ENCODE measurements at places on chromosomes 5 and 9.
A peak's percentile ranks its signal among the peaks of the same experiment; 100 is the strongest.

GRCh38 chr5:173825215-173825865 lies 62.8 kb upstream of the CPEB4 start:
- DNase-seq, result no peak

DNA sequence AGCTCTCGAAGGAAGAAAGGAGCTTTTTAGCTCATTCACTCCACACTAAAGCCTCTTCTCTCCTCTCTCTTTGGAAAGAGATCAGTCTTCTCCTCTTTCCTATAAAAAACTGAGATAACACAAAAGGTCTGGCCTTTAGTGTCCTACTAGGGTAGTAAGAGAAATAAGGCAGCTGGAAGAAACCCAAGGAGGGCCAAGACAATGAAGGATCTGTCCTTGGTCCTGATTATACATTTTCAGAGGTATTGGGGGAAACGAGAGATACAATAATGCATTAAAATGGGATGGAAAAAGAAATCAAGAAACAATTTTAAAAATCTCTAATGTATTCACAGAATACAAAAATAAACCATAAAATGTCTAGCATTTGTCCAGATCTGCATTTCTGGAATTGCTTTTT lies 184.0 kb downstream of the SLF1 start:
- DNase-seq, result peak; percentile 16

DNA sequence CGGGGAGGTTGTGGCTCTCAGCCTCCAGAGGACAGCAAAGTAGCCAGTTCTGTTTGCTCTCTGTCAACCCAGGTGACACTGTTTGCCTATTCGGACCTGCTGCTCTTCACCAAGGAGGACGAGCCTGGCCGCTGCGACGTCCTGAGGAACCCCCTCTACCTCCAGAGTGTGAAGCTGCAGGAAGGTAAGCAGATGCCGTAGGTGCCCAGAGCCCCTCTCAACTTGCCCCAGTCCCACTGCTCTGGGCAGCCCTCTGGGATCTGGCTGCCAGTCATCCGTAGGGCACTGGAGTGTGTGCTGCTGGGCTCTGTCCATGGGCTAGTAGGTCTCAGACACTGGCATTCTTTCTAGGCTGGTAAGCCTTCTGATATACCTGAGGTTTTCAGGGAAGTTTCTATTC lies 59.3 kb downstream of the RGS3 start:
- no peak for DNase-seq

DNA sequence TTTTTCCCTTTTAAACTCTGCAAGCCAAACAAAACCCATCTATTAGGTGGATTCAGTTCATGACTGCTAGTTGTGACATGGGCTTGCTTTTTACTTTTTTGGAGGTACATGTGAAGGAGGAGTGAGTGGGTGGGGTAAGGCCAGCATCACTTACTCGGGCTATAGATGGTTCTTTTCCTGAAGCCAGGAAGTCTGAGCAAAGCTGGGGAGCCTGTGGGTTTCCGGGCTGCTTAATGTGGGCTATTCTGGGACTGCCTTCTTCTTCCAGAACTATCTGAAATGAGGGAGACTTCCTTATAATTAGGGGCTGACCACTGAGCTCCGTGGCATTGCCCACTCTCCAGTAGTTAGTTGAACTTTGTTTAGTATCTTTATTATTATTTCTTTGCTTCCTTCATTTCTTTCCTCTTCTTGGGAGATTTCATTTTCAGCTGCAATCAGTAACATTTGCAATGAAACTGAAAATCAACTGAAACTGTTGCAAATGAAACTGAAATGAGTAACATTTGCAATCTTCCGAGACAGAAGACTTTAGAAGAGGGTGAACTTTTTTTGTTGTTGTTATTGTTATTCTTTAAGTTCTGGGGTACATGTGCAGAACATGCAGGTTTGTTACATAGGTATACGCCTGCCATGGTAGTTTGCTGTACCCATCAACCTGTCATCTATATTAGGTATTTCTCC lies 204.9 kb downstream of the LRRC70 start:
- no peak for DNase-seq

DNA sequence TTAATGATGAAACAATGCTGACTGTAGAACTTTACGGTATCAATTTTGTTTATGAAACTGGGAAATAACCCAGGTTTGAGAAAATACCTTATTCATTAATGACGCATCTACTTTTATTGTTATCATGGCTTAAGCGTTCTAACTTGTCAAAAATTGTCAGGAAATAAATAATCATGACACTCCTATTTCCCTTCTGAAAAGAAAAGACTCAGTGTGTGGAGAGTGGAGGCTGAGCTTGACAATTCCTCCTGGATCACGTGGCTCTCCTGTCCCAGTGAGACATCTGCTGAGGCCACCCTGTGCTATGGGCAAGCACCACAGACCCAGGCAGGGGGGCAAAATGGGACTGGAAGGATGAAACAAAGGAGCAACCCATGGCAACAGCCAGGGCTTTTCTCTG lies 466.4 kb downstream of the ZNF608 start:
- no peak for DNase-seq

DNA sequence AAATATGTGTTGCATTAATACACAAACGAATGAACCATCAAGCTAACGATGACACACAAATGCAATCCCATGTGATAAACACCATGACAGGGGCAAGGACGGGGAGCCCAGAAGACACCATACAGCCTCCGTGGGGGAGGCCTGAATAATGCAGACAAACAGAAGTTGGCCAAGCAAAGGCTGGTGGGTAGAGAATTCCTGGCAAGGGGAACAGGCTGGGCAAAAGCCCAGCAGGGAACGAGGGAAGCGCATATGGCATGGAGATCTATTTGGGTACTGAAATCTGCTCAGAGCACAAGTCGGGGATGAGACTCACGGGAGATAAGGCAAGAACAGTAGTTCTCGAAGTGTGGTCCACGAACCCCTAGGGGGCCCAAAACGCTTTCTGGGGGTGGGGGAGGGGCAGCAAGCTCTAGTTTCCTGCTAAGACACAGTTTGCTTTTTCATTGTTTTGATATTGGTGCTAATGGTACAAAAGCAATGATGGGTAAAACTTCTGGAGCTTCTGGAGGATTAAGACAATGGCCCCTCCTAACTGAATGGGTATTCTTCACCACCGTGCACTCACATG lies 42.9 kb upstream of the FBXW11 start:
- no peak for DNase-seq

DNA sequence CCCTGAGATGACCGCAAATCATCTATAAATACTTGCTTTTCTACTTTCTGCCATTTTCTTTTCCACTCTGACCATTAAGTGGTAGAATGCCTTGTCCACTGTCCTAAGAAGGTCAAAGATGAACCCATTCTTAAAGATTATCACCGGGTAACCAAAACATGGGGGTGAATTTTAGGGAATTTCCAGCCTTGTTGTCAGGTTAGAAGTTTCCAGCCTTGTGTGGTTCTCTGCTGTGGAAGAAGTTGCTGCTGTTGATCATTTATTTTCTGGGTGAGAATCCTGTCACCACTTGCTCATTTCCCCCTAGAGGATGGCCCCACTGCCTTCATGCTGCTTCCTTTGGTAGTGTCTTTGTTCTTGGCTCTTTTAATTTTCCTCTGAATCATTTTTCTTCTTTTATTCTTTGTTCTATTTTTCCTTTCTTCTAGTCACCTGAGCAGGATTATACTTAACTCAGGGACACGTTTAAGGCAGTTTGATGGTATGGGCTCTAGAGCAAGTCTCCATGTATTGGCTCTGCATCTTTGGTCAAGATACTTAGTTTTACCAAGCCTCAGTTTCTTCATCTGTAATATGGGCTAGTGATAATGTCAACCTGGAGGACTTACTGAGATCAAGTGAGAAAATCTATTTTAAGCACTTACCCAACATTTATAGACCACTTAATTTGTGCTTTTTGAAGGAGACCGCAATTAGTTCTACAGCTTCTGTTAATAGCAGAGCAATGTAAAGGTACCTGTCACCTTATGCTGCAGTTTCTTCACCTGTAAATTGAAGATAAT lies 266.2 kb downstream of the ARHGAP26 start:
- DNase-seq, result no peak

DNA sequence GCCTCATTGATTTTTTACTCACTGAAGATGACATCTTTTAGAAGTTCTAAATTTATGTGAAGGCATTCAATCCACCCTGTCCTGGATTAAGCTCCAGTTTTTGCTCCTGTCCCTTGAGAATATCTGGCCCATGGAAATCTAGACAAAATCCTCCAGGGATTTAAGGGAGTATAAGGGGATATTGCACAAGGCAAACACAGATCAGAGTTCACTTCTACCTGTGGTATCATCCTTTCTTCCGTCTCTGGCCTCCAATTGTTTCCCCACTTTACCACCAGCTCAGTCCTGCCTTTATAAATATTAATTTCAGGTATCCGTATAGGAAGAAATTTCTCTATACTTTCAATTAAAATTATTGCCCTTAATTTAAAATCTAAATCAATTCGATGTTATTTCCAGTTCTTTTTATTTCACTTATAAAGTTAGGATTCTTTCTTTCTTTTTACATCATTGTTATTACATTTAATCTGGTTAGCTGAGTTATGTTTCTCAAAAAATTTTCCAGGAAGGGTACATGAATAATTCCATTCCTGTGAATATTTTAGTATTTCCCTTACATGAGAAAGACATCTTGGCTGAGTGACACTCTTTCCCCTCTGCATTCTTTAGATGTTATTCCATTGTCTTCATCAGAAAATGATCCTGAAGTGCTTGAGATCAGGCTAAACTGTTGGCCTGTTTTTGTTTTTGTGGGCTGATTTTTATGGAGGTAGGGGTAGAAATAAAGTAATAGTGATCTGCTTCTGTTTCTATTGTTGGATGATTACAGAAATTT lies 194.3 kb upstream of the MAP3K1 start:
- DNase-seq, result no peak

- DNase-seq, result no peak
Measured at GRCh38 chr5:61256474-61256873, 75.6 kb upstream of the ZSWIM6 start.

- DNase-seq, result no peak
Measured at GRCh38 chr5:6253846-6254245, 124.5 kb downstream of the MED10 start.

DNA sequence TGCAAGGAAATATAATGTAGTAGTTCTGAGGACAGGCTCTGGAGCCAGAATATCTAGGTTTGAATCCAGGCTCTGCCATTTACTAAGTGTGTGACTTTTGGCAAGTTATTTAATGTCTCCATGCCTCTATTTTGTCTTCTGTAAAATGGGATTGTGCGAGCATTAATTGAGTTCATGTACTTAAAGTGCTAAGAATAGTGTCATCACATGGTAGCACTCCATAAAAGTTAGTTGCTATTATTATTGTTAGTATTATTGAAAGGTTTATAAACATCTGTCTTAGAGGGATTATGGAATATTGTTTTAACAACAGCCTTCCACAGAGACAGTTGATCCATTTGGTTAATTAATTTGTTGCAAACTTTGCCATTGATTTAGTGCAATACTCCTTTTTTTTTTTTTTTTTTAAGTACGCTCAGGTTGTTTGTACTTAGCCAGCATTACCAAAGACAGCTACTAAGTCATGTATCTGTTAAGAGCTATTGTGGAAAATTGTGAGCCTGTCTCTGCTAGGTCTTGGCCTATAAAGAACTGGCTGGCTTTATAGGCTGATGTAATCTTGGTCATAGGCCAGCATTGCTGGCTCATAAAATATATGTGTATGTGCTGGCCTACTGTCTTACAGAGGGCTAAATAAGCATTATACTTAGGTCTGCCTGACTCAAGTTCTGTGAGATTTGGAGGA lies 174.7 kb downstream of the WDR70 start:
- no peak for DNase-seq

- no peak for DNase-seq
Measured at GRCh38 chr5:108556441-108557145, 174.7 kb upstream of the FBXL17 start.

DNA sequence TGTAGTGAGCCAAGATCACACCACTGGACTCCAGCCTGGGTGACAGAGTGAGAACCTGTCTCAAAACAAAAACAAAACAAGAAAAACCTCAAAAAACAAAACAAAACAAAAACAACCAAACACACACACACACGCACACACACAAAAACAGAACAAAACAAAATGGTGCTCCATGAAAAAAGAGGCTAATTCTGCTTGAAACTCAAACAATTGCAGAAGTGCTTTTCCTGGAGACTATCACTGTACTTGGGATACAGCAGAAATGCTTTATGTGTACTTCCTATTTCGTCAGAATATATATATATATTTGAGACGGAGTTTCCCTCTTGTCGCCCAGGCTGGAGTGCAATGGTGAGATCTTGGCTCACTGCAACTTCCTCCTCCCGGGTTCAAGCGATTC lies 49.9 kb upstream of the HSPA9 start:
- no peak for DNase-seq

DNA sequence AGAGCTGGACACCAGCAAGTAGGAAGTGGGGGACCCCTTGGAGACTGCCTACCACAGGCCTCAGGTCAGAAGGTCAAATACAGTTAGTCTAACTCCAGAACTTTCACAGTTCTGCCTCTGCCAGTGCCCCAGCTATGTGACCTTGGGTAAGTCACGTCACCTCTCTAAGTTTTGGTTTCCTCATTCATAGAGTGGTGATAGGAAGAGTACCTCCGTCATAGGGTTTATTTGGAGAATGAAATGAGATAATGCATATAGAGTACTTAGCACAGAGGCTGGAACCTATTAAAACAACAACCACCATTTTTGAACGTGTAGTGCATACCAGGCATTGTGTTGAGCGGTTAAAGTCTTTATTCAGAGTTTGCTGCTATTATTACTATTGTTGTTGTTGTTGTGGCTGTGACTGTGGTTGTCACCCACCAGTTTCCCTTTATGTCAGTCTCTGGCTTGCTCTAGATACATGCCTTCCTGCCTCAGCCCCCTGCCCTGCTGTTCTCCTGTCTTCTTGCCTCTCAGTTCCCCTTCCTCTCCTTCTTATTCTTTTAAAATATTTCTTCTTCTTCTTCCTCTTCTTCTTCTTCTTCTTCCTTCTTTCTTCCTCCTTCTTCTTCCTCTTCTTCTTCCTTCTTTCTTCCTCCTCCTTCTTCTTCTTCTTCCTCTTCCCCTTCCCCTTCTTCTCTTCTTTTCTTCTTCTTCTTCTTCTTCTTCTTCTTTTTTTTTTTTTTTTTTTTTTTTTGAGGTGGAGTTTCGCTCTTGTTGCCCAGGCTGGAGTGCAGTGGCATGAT lies 67.8 kb downstream of the RALGPS1 start:
- no peak for DNase-seq

DNA sequence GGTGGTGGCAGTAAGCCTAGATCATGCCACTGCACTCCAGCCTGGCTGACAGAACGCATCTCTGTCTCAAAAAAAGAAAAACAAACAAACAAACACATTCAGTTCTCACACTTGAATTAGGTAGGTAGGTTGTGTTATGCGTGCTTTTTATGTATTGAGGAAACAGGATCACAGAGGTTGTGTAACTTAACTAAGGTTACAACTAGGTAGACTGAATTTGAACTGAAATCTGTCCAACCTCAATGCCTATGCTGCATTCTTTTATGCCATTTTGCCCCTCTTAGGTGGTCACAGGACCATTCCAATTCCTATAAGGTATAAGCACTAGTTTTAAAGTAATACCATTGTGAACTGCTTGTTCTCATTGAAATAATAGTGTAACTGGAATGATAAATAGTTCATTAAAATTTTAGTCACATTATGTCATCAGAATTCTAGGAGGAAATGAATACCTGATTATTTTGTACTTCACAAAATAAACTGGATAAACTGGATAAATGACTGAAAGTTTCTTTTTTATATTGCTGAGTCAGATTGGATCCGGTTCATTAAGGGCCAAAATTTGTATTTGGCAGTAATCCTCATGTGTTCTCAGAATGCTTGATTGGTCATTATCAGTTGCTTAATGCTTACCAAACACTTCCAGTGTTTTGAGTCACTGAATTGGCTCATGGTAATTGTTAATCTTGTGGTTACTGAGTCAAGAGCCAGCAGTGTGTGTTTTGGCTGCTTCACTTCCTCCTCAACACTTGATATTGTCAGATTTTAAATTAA lies 7.1 kb downstream of the UBAP1 start:
- DNase-seq, result peak; percentile 97

Measured in NB4 (cell line).